AG08396 (cell line): ENCODE measurements at places on chromosomes 6 and 20.

GRCh38 chr20:35893942-35894341 lies 60.4 kb downstream of the SCAND1 start:
- no peak for DNase-seq

DNA sequence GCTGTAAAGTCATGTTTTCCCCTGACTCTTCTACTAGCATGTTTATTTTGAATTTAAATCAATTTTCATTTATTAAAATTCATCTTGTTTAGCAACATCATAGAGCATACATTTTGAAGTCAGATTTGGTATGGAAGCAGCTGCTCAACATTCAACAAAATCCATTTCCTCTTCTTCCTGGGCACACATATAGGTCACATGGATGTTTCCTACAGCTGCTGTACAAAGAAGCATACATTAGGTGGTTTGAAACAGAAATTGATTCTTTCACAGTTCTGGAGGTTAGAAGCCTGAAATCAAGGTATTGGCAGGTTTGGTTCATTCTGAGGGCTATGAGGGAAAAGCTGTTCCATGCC lies 495.2 kb downstream of the RFPL4B start:
- DNase-seq: no peak

GRCh38 chr20:36925234-36925633 lies 26.3 kb downstream of the SAMHD1 start:
- DNase-seq: no peak

- no peak for DNase-seq
Measured at GRCh38 chr6:2516059-2516458, 234.7 kb downstream of the MYLK4 start.

DNA sequence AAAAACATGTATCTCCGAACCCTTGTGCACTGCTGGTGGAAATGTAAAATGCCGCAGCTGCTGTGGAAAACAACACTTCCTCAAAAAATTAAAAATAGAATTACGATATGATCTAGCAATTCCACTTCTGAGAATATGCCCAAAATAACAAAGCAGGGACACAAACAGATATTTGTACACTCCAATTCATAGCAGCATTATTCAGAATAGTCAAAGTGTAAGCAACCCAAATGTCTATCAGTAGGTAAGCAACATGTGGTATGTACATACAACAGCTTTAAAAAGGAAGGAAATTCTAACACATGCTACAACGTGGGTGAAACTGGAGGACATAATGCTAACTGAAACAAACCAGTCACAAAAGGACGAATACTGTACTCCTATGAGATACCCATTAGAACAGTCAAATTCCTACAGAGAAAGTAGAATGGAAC lies 5.7 kb upstream of the RAB5IF start:
- no peak for DNase-seq

GRCh38 chr20:32431457-32431856 lies 73.3 kb downstream of the ASXL1 start:
- DNase-seq: no peak

DNA sequence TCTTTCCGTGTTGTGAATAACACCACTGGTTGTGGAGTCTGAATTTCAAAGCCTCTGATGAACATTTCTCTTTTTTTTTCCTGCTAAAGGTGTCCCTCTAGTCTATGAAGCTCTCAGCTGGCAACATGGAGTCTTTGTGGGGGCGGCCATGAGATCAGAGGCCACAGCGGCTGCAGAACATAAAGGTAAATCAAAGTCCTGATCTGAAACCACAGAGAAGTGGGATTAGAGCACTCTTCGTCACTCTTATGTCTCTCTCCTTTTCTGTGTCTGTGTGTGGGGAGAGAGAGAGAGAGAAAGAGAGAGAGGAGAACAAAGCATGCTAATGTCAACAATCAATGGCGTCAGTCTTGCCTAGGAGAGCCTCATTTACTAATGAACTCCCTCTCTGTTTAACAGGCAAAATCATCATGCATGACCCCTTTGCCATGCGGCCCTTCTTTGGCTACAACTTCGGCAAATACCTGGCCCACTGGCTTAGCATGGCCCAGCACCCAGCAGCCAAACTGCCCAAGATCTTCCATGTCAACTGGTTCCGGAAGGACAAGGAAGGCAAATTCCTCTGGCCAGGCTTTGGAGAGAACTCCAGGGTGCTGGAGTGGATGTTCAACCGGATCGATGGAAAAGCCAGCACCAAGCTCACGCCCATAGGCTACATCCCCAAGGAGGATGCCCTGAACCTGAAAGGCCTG lies 4.2 kb downstream of the PCK1 start:
- no peak for DNase-seq

DNA sequence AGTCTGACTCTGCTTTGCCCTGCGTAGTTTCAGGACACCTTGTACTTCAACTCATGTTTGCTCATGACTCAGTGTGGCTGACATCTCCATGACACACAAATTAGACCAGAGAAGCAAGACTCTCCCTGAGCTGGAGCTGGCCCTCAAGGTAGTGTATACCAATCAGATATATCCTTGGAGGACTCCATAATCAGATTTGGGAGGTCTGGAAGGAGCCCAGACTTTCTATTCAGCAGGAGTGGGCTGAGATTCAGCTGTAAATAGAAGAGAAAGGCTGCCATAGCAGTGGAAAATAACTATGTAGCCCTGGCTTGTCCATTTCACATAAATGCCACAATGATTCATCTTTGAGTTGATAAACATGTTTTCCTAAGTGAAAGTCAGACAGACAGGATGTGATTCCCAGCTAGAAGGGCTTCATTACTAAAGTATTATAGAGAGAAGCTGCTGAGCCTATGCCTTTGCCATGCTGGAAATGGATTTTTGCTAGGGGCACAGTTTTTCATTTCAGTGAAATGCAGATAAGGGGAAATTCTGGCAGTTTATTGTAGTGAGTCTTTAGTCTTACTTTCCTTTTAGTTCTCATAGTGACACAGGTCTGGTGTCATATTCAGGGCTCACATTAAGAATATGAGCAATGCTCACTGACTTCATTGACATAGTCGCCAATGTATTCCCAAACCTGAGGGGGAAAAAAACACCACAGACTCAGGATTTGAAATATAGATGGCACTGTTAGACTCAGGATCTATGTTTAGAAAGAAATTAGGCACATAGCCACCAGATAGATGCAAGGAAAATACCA lies 95.3 kb downstream of the CLVS2 start:
- DNase-seq: no peak

DNA sequence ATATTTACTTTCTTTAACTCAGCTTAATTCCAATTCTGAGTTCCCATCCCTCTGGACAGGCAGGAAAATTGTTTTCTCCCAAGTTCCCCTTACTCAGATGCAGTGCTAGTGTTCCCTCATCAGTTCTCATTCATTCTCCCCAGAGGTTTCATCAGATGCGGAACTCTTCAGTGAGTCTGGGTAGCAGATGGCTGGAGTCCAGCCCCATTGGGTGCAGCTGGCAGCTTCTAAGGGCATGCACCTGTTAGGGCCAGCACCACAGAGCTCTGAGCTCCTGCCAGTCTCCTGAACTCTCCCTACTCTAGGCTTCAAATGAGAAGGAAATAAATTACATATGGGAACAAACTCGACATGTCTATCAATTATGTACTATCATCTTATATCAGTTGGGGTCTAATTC lies 76.6 kb downstream of the SOD2 start:
- DNase-seq: no peak

DNA sequence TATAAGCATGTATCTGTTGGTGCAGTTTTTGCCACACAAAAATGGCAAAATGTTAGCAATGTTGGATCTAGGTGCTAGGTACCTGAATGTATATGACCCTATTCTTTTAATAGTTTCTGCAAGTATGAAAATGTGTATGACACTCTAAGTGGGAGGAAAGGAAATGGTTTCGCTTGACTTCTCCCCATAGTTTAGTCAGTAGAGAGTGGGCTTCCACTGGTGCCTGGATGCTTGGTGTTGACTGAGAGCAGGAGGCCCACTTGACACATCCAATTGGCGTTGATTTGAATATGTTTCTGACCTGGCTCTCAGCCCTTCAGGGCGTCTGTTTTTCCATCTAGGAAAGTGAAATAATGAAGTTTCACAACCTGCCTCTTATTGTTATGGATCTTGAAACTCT lies 41.8 kb upstream of the GABRR1 start:
- no peak for DNase-seq

DNA sequence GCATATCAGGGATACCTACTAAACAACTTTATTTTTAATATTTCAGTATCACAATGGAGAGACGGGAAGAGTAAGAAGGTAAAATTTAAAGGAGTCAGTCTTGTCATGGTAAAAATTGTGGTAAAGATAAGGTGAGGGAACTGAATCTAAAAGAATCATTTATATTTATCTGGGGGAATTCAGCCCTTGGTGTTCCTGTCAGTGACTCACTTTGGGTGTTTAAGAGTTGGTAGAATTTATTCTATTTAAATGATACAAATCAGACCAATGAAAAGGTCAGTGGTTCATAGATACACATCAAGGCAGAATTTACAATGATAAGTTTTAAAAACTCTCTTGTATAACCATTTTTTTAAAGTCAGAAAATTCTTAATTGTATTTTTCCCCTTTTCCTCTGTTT lies 164.4 kb downstream of the CDKAL1 start:
- no peak for DNase-seq

- no peak for DNase-seq
Measured at GRCh38 chr20:43570496-43570895, 11.7 kb downstream of the SGK2 start.

GRCh38 chr20:9595763-9596162 lies 81.4 kb downstream of the LAMP5 start:
- no peak for DNase-seq

GRCh38 chr6:16730738-16731477 lies 30.4 kb downstream of the ATXN1 start:
- no peak for DNase-seq

DNA sequence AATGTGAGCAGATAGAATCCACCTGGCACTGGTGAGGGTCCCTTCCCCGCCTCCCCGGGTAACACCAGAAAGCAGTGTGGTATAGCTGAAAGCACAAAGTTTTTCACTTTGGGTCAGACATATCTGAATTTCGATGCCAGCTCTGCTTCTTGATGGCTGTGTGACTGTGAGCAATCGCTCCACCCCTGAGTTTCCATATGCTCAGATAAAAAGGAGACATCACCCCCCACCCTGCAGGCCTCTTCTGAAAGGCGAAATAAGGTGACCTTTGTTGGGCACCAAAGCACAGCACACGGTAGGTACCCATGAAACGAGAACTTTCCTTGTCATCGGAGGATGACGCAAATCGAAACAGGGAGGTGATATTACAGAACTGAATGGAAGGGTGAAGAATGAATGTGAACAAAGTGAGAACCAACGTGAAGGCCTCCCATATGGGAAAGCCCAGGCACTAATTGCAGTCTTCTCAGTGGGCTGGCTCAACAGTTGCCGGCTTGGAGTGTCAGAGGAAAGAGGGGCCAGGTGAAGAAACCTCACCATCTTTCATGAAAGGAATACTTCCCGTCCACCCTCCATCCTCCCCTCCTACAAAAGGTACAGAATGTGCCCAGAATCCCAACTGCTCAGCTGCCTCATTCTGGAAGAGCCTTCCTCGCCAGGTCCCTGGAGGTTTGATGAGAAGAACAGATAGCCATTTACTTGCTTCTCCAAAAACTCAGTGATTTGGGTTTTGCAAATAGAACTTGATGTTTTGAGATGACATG lies 61.8 kb downstream of the NFATC2 start:
- no peak for DNase-seq

GRCh38 chr20:542777-543368 lies 717 bp downstream of the CSNK2A1 start:
- peak; percentile 23 for DNase-seq

DNA sequence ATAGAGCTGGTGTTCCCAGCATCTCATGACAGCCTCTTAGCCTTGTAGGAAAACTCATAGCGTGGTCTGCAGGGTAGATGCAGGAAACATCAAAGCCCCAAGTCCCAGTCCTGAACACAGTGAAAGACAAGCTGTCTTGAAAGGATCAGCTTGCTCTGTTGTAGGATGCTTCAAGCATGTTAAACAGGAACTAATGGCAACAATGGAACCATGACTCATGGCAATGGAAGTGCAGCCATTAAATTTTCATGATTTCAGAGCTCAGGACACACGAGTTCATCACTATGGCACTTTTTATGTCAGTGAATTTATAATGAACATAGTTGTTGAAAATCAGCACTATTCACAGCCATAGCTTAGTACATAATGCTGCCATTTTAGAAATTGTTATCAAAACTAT lies 367.7 kb downstream of the KIF16B start:
- DNase-seq: no peak

DNA sequence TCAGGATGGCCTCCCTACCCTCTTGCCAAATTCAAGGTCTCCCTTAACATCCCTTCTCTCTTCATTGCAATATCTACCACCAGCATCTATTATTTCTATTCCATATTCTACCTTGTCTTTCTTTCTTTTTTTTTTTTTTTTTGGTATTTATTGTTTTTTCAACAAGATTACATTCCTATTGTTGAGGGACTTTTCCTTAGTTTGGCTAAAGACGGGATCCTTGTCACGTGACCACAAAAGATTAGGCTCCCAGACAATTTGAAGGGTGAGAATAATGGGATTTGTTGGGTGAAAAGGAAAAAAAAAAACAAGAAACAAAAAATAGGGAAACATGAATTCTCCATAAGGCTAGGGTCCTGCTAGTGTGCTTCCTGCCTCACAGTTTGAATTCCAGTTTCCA lies 124.3 kb upstream of the MCHR2 start:
- no peak for DNase-seq

- DNase-seq: no peak
Measured at GRCh38 chr6:80434691-80435350, 328.4 kb downstream of the BCKDHB start.

DNA sequence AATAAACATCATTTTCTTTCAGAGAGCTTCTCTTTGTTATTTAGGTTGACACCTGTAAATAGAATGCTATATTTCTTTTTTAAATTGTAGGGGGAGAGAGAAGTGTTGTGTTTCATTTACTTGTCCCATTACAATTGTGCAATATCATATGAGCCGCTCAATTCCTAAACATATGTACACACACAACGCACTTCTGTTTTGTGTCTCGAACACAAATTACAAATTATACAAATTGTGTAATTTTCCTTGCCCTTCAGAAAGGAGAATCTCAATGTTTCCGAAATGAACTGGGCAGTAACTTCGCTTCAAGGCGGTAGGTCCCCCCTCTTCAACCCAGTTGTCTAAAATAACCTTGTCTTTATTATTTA lies 2.6 kb upstream of the ABT1 start:
- no peak for DNase-seq

- DNase-seq: no peak
Measured at GRCh38 chr20:22302039-22302438, 282.3 kb downstream of the FOXA2 start.

- no peak for DNase-seq
Measured at GRCh38 chr6:108822401-108822800, 25.8 kb upstream of the ARMC2 start.

- peak; percentile 77 for DNase-seq
Measured at GRCh38 chr6:43771210-43771857, 1.3 kb downstream of the VEGFA start.

GRCh38 chr6:108425428-108425827 lies 130.6 kb downstream of the AFG1L start:
- DNase-seq: no peak
